ENCODE measurements at places on chromosomes 5 and 9. TPM values are rescaled to one million over a fixed set of nuclear protein-coding genes. Genes with fewer than 3 reads are reported as not detected.

The PCDHB15 gene
- total RNA-seq: 5.5 TPM

The TIMD4 gene
- total RNA-seq: not detected

The CD74 gene
- total RNA-seq: 216 TPM

GRCh38 chr5:42168091-42168670 lies 243.1 kb downstream of the FBXO4 start:
- no peak for DNase-seq

DNA sequence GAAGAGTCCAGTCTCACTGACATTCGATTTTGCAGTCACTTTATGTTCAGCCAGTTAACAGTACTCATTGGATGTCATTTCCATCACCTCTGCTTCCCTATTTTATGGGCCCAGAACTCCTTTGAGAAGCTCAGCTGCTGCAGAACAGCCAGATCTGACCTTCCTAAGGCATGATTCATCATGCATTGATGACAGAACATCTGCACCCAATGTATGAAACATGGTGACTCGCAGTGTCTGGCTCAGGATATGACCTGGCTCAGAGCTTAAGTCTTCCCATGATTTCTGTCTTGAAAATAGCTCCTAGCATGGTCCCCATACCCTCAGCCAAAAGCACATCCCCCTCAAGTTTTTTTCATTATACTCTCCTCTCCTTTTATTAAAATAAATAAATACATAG lies 92.6 kb upstream of the TRIM32 start:
- no peak for DNase-seq

- no peak for DNase-seq
Measured at GRCh38 chr9:27787891-27788290, 214.6 kb upstream of the C9orf72 start.

DNA sequence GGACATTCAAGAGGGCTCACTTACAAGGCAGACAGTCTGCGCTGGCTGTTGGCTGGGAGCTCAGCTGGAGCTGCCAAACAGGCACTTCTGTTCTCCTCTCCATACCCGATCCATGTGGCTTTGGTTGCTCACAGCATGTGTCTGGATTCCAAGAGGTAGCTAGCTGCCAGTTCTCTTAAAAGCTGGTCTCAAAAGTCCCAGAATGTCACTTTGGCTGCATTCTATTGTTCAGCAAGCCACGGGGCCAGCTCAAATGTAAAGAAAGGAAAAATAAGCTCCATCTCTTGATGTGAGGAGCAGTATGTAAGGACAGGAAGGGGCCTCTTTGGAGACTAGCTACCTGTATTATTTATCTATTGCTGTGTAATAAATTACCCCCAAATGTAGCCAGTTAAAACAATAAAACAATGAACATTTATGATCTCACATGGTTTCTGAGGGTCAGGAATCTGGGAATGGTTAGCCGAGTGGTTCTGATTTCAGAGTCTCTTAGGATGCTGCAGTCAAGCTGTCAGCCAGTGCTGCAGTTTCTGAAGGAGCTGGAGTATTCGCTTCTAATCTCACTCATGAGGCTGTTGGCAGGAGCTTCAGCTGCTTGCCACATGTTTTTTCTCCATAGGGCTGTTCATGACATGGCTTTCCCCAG lies 112.7 kb upstream of the CLINT1 start:
- peak; percentile 73 for DNase-seq

GRCh38 chr5:24904981-24905517 lies 260.3 kb upstream of the CDH10 start:
- no peak for DNase-seq
